ENCODE measurements at places on chromosomes 1 and 21. TPM values are rescaled to one million over a fixed set of nuclear protein-coding genes. Genes with fewer than 3 reads are reported as not detected.

DNA sequence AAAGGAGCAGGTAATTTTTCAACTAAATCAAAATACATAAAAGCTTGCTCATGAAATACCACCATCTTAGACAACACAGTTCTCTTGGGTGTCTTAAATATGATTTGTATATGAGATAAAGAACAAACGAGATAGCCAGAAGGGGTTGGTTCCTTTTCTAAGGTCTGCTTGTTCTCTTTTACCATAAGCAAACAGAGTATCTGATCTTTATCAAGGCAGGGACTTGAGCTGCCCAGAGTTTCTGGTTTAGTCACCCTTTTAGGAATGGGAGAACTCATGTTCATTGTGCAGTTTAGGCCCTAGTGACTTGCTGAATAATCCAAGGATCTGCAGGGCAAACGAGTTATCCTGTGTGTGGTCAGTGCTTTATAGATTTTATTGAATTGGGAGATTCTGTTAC lies 3.0 kb upstream of the SUCO start:
- no peak for DNase-seq

GRCh38 chr1:43877101-43877500 lies 56.5 kb upstream of the ARTN start:
- no peak for DNase-seq

DNA sequence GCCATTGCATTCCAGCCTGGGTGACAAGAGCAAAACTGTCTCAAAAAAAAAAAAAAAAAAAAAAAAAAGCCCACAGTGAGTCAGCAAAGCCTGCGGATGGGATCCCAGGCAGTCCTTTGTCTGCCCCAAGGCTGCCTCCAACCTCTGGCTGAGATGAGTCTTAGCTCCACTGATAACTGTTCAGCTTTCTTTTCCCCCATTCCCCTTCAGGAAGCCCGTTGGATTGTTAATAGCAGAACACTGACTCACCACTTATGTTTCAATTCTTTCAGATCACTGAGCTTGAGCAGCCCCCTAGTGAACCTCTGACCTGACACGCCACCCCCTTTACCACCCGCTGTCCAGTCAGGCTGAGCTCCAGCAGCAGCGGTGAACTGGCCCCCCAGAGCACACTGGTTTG lies 57.5 kb downstream of the ERG start:
- peak; percentile 25 for DNase-seq

DNA sequence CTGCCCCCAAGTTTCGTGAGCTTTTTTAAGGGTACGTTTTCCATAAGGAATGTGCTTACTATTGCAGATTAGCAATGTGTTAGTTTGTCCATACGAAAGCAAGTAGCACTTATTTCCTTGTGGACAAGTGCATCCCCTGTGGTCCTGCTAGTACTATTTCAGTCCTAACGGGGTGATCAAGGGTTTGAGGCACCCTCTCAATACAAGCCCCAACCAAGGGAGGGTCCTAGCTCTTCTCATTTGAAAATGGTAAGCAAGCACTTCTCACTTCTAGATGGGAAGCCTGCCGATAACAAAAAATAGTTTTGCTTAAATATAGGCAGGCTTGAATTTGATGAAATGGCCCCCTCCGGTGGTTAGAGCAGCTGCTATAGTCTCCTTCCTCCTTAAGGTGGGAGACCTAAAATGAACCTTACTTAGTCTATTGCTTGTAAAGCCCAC lies 64.0 kb upstream of the HMCN1 start:
- no peak for DNase-seq

The UTS2 gene
- not detected for polyA plus RNA-seq

GRCh38 chr1:112720800-112721199 lies 5.7 kb upstream of the PPM1J start:
- DNase-seq: no peak

The KPRP gene
- not detected for polyA plus RNA-seq

The C8A gene
- not detected for polyA plus RNA-seq

- DNase-seq: no peak
Measured at GRCh38 chr1:153095764-153096163, 1.4 kb upstream of the SPRR2E start.

Data from A549 (cell line).